ENCODE measurements at places on chromosomes 2 and 18.

DNA sequence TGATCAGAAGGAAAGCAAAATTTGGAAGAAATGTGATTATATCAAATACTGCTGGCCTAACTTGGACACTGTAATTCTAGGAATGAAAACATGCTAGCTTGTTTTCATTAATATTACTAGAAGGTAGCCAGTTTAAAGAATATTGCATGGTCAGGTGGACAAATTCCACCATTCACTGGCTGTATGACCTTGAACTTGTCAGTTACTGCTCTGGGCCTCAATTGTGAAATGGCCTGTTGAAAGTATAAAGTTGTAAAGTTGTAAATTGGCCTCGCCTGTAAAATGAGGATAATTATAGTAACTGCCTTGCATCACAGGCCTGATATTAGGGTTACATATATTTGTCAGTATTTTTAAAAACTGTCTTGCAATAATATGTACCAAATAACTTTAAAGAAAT is 398.4 kb upstream of the CHST9 start:
- no peak for DNase-seq

DNA sequence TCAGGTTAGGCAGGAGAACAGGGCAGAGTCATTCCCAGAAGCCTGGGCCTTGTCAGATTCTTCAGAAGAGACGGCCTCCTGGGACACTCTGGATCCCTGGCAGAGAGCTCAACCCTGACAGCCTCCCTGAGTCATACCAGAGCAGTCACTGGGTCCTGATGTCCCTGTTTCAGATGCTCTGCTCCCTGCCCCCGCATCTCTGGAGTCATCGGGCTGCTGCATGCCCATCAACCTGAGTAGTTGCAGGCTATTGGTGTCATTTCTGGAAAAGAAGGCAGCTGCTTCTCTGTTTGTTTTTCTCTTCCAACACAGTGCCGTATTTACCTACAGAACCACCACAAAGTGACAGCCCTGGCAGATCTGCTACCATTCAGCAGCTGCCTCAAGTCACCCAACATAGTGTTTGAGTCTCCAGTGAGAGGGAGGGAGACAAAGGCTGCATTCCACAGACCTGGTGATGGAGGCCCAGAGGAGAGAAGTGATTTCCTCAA is 145.1 kb downstream of the B3GNT2 start:
- no peak for DNase-seq

GRCh38 chr18:62738639-62739038 is 23.3 kb downstream of the PHLPP1 start:
- no peak for DNase-seq

DNA sequence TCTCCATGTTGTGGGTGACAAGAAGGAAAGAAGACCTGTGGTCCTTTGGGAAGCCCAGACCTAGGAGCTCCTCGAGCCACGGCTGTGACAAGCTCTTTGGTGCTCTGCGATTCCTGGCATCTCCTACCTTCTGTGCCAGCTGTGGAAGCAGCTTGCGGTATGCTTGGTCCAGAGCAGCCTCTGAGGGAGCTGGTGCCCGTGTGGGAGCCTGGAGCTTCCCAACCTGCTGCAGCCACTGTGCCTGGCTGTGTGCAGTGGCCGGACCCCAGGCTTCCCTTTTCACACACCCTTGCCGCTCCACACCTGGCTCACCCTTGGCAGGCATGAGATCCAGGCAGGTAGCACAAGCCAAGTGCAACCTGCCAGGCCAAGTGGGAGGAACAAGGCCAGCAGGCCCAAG is 1328.6 kb upstream of the SLC39A10 start:
- DNase-seq = no peak

DNA sequence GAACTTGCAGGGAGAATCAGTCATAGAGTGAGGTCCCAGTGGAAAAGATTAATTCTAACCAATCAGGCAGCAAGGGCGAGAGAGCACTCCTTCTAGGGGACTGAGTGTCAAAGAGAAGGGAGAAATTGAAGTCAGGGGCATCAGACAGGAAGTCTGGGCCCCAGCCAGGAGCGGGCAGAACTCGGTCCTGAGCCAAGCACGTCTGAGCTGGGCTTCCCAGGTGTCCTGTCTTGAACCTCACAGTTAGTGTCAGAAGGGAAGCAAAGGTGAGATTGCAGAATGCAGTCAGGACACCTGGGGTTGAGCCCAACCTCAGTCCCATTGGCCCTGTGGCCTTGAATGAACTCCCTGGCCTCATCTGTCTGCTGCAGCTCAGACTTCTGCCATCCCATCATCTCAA is 220.9 kb downstream of the SMAD2 start:
- no peak for DNase-seq

Measured in suppressor macrophage (primary cell).